ENCODE measurements at places on chromosomes 2 and 18. TPM values are rescaled to one million over a fixed set of nuclear protein-coding genes. Genes with fewer than 3 reads are reported as not detected.

GRCh38 chr2:196333397-196333796, 162.0 kb upstream of the STK17B start:
- no peak overlapping the region for H3K27ac ChIP-seq
- H3K27me3 ChIP-seq = no peaks in the 10 kb centered on the region
- H3K4me3 ChIP-seq = no peak overlapping the region
- peaks cover 2% of the 10 kb centered on the region for H3K36me3 ChIP-seq

The UGT1A8 gene
- total RNA-seq = not detected

GRCh38 chr2:15154297-15154696, 406.8 kb downstream of the NBAS start:
- H3K36me3 ChIP-seq = no peaks in the 10 kb centered on the region
- no peak overlapping the region for H3K4me3 ChIP-seq
- no peaks in the 10 kb centered on the region for H3K27me3 ChIP-seq
- no peaks in the 10 kb centered on the region for H3K4me1 ChIP-seq
- H3K27ac ChIP-seq = no peak overlapping the region

The ATP6V1B1 gene
- total RNA-seq = 6.3 TPM

- H3K27ac ChIP-seq = no peak overlapping the region
- peaks cover 13% of the 10 kb centered on the region for H3K27me3 ChIP-seq
- H3K4me1 ChIP-seq = no peaks in the 10 kb centered on the region
- no peak for DNase-seq
- no peaks in the 10 kb centered on the region for H3K36me3 ChIP-seq
- H3K4me3 ChIP-seq = no peak overlapping the region
Observed at GRCh38 chr18:74563999-74564398, 29.7 kb downstream of the CNDP1 start.

DNA sequence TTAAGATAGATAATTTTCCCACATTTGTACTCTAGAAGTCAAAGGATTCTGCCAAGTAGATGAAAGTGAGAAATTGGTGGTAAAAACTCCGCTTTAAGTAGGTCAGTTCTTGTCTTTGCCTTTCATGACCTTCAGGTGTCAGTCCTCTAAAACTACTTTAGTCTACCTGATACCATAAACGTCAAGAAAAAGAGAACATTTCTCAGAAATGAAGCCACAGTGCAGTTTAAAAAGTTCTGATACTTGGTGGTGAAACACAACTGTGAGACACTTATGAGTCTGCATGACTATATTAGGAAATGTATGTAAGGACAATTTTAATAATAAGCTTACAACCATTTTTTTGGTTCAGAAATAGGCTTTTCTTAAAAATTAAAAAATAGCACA, 583.3 kb downstream of the SATB2 start:
- H3K27ac ChIP-seq = peak overlapping the region; percentile 76
- no peaks in the 10 kb centered on the region for H3K27me3 ChIP-seq
- H3K4me3 ChIP-seq = no peak overlapping the region

DNA sequence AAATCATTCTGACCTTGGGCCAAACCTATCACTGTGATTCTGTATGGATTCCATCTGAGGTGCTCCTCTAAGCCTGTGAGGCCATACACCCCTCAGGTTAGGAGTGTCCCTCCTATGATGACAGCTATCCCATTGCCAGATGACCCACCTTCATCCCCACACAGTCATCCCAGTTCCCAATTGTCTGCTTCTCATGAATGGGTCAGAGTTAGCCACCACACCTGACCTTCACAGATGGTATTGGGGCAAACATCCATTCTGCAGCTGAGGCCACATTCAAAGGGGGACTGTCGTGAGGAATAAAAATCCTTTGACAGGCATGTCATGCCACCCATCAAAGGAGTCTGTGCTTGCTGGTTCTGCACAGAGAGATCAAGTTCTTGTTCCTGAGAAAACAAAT, 155.2 kb downstream of the AGPS start:
- no peak overlapping the region for H3K27ac ChIP-seq
- DNase-seq = no peak
- H3K4me1 ChIP-seq = peaks cover 17% of the 10 kb centered on the region
- no peaks in the 10 kb centered on the region for H3K27me3 ChIP-seq
- peaks cover 9% of the 10 kb centered on the region for H3K36me3 ChIP-seq

The CENPA gene
- 4.6 TPM for total RNA-seq
